Posterior vena cava (tissue), 2 donors: ENCODE measurements at places on chromosomes 7 and 10.

DNA sequence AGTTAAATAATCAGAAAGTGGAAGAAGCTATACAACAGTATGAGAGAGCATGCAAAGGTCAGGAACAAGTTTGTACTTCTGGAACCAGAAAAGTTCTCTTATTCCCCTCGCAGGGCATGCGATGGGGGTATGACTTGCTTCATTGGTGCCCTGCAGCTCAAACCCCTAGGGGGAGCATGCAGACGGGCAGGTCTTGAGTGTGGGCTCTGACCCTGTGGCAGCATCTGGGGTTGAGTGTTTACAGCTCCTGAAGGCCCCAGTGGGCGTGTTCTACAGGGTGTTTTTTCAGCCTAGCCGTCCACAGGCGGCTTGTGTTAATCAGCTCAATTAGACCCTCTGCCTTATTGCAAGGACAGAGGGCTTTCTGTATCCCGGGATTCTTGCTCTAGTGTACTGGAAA, 44.5 kb downstream of the KIF20B start:
- DNase-seq: no peak

- DNase-seq: no peak
Measured at GRCh38 chr7:102300643-102301221, 14.1 kb downstream of the SH2B2 start.

GRCh38 chr7:39541511-39541910, 24.7 kb upstream of the YAE1 start:
- DNase-seq: no peak

GRCh38 chr10:21406595-21407193, 118.8 kb downstream of the SKIDA1 start:
- no peak for DNase-seq
